ENCODE measurements at places on chromosomes 11 and 22. TPM values are rescaled to one million over a fixed set of nuclear protein-coding genes. Genes with fewer than 3 reads are reported as not detected.
A peak's percentile ranks its signal among the peaks of the same experiment; 100 is the strongest.

DNA sequence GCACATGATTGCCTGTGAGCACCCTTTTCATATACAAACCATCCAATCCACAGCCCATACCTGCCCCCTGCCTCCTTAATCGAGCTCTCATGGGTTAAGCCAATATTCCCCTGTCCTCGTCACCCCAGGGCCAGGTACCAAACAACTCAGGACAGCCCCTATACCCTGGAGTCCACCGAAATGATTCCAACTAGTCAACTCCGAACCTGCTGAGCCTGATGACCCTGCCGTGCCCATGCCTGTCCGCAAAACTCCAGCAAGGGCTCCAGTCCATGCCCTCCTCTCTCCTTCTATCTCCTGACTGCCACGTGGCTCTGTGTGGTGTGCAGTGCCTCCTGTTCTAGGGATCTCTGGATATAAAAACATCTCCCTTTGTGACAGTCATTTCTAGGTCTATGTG, 35.5 kb upstream of the SYT13 start:
- no peak for DNase-seq

DNA sequence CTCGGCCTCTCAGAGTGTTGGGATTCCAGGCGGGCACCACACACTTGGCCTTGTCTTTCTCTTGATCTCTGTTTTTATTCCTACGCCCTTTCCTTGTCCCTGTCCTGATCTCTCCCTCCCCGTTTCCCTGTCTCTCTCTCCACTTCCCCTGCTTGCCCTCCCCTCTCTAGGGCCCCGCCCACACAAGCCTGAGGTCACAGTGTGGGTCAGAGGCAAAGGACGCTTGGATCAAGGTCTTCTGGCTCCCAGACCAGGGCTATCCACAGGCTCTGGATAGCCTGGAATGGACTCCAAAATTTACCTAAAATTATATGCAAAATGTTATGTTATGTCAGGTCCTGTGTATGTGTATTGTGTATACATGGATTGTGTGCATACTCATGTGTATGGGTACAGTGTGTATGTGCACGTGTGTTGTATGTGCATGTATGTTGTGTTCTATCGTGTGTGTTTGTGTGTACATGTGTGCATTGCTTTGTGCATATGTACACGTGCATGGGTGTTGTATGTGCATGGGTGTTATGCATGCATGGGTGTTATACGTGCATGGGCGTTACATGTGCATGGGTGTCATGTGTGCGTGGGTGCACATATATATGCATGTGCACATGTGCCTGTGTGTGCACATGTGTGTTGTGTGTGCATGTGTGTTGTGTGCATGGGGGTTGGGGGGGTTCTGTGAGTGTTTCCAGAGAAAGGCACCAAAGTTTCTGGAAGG, 38.3 kb downstream of the TP53I11 start:
- DNase-seq, result no peak

- no peak for DNase-seq
These were observed 70.7 kb downstream of the FLI1 start for GRCh38 chr11:128764424-128765095.

GRCh38 chr11:84319863-84320262, 1033.7 kb upstream of the CCDC90B start:
- no peak for DNase-seq

GRCh38 chr11:45560913-45561281, 104.5 kb downstream of the CHST1 start:
- DNase-seq, result no peak

DNA sequence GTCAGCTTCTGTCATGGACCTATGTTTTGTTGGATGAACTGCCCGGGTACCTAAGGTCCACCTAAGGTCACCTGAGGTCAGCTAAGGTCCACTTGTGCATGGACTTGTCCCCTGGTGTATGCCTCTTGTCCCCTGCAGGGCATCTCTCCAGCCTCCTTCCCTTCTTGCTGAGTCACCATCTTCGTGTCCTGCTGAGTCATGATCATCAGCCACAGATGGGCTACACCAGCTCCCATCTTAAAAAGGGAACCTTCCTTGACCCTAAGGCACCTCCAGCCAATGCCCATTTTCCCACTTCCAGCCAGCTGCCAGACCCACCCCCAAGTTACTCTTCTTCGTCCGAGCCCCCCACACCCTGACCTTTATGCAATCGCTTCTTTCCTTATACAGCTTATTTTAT, 544.9 kb downstream of the TBC1D22A start:
- DNase-seq, result no peak

- peak; percentile 66 for DNase-seq
These were observed 9.6 kb upstream of the SYT8 start for GRCh38 chr11:1825039-1825740.

DNA sequence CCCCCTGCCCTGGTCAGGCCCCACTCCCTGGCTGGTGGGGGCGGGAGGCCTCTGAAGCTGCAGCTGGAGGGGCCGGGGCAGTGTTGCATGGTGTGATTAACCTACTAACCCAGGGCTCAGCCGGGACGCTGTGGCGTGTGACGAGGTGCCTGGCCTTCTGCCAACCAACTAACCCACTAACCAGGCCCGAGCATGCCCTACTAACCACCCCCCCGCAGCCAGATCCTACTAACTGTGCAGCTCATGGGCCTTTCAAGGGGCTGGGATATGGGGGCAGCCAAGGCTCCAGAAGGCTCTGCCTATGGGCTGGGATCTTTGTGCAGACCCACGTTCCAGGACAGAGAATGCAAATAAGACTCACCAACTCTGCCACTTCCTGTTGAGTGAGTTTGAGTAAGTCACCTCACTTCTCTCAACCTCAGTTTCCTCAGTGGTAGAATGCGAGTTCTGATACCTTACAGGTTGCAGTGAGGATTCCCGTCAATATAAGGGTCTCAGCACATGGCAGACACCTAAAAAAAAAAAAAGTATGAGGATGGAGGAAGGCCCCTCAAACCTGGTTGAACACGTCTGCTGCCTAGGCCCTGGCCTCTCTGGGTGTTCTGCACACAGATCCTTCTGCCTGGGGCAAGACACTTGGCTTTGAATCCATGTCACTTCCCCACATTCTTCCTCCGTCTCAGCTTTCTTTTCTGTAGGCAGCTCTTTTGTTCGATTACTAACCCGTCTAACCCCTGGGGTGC, 14.1 kb downstream of the MIAT start:
- DNase-seq, result no peak

DNA sequence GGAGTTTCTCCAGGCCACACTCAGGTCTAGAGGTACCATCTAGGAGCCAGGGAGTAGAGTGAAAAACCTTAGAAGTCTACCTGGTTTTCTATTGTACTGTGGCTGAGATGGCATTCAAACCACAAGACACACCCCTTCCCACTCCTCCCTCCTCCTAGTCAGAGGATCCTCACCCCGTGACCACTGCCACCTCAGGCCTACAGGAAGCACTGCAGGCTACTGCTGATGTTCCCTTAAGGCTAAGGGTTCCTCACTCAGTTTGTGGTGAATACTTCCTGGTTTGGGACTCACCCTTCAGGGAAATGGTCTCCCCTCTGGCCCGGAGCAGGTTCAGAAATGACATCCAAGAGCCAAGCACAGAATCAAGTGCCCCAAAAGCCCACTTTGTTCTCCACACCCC, 1293.9 kb downstream of the JRKL start:
- no peak for DNase-seq

Gene TRIM49D1
- not detected for total RNA-seq

Gene OR4D5
- total RNA-seq, result not detected

Gene FGF3
- not detected for total RNA-seq

All from SK-MEL-5 (cell line).